ENCODE measurements at places on chromosomes 3 and 15.

GRCh38 chr3:123781138-123781537 lies 103.0 kb downstream of the MYLK start:
- no peaks in the 10 kb centered on the region for H3K27me3 ChIP-seq
- no peaks in the 10 kb centered on the region for H3K36me3 ChIP-seq
- H3K4me3 ChIP-seq: no peak overlapping the region
- H3K27ac ChIP-seq: no peak overlapping the region

- no peaks in the 10 kb centered on the region for H3K36me3 ChIP-seq
- H3K27ac ChIP-seq: no peak overlapping the region
- no peak overlapping the region for H3K4me3 ChIP-seq
- H3K4me1 ChIP-seq: no peaks in the 10 kb centered on the region
Observed at GRCh38 chr15:50365570-50365969, 10.6 kb upstream of the GABPB1 start.

DNA sequence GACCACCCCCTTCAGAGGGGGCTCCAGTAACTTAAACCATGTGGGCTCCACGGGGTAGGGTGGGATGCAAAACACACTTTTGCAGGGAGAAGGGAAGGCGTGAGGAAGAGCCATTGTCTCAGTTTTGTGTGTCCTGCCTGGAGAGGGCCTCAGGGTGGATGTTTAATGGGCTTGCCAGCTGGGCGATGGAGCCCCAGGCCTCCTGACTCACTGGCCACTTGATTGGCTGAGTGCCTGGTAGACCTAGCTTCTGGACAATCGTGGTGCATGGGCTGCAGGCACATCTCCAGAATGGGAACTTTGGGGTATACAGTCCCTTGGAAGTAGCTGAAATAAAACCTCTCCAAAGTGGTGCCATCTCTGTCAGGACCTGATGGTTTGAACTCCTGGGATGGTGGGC lies 118.3 kb upstream of the MRPS22 start:
- no peaks in the 10 kb centered on the region for H3K36me3 ChIP-seq
- no peak overlapping the region for H3K27ac ChIP-seq
- no peaks in the 10 kb centered on the region for H3K27me3 ChIP-seq

GRCh38 chr15:51302480-51302879 lies 35.9 kb downstream of the CYP19A1 start:
- no peaks in the 10 kb centered on the region for H3K36me3 ChIP-seq
- no peak overlapping the region for H3K4me3 ChIP-seq
- H3K4me1 ChIP-seq: peaks cover 5% of the 10 kb centered on the region
- H3K27ac ChIP-seq: no peak overlapping the region

DNA sequence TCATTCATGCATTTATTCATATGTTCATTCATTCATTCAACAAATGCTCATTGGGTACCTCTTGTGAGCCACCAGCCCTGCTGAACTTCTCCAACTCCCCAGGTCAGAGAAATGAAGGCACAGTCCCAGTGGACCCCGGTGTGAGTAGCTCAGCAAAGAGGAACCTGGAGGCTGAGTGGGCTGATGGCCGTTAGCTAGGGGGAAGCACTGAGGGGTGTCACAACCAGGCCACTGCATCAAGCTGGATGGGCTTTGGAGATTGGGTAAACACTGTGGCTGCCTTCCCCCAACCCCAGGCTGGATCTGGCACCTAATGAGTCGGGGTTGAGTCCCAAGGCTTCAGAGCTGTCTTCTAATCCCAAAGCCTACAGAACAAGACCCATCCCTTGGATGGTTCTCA lies 12.1 kb upstream of the ALAS1 start:
- H3K27me3 ChIP-seq: no peaks in the 10 kb centered on the region
- peaks cover 45% of the 10 kb centered on the region for H3K4me1 ChIP-seq
- DNase-seq: no peak
- H3K27ac ChIP-seq: no peak overlapping the region

DNA sequence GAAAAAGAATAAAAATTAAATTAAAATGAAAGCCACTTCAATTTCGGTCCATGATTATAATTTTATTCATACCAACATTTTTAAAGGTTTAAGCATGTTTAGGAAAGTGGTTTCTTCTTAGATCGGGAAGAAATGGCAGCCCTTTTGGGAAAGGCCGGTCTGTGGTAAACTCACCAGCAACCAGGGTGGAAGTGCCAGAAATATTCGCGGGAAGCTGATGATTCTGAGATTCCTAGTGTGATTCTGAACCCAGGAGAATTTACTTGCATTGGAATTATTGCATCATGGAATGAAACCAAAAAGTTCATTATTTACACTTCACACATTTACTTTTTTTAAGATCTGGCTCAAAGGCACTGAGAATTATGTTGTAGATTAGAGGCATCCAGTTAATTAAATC lies 97.2 kb upstream of the CCNL1 start:
- no peak overlapping the region for H3K27ac ChIP-seq
- DNase-seq: no peak
- H3K4me1 ChIP-seq: no peaks in the 10 kb centered on the region
- no peak overlapping the region for H3K4me3 ChIP-seq
- H3K27me3 ChIP-seq: no peaks in the 10 kb centered on the region

DNA sequence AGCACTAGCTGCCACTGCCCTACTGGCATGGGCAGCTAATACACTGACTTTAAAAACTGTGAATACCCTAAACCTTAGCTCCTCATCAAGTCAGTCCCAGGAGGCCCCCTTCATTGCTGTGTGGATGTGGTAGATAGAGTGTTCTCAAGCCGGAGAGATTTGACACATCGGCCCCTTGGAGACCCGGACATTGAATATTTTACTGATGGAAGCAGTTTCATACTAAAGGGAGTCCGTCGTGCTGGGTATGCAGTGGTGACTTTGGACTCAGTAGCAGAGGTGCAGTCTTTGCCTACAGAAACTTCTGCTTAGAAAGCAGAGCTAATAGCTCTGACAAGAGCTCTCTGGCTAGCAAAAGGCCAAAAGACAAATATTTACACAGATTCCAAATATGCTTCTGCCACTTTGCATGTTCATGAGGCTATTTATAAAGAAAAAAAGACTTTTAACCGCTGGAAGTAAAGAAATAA lies 17.5 kb downstream of the CCR4 start:
- H3K27ac ChIP-seq: no peak overlapping the region
- H3K27me3 ChIP-seq: no peaks in the 10 kb centered on the region
- no peak for DNase-seq
- no peaks in the 10 kb centered on the region for H3K4me1 ChIP-seq
- H3K4me3 ChIP-seq: no peak overlapping the region
- H3K36me3 ChIP-seq: no peaks in the 10 kb centered on the region

DNA sequence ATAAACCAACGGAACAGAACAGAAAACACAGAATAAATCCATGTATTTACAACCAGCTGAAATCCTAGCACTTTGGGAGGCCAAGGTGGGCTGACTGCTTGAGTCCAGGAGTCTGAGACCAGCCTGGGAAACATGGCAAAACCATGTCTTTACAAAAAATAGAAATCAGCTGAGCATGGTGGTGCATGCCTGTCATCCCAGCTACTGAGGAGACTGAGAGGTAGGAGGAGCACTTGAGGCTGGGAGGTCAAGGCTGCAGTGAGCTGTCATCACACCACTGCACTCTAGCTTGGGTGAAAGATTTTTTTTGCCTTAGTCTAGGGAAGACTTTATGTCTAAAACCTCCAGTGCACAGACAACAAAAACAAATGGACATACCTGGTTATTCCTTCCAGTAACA lies 120.7 kb downstream of the STT3B start:
- no peak overlapping the region for H3K4me3 ChIP-seq
- DNase-seq: no peak
- no peak overlapping the region for H3K27ac ChIP-seq
- no peaks in the 10 kb centered on the region for H3K4me1 ChIP-seq

DNA sequence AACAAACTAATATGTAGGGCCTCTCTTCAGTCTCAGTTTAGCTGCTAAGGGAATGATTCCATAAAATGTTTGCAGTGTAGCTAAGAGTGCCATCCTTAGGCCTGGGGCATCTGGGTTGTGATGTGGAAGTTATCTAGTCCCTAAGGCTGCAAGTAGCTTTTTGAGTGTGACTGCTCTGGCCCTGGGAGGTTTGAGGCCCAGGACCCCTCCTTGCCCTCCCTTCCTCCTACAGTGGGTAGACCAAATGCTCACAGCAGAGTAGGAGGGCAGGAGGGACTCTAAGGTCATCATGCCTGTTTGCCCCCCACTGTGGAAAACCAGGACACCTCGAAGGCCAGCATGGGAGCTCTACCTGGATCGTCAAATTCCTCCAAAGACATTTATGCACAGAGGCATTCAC lies 115.0 kb downstream of the EPHB1 start:
- H3K27me3 ChIP-seq: no peaks in the 10 kb centered on the region
- H3K36me3 ChIP-seq: no peaks in the 10 kb centered on the region
- no peak overlapping the region for H3K4me3 ChIP-seq
- no peak for DNase-seq
- H3K27ac ChIP-seq: no peak overlapping the region
- H3K4me1 ChIP-seq: no peaks in the 10 kb centered on the region

DNA sequence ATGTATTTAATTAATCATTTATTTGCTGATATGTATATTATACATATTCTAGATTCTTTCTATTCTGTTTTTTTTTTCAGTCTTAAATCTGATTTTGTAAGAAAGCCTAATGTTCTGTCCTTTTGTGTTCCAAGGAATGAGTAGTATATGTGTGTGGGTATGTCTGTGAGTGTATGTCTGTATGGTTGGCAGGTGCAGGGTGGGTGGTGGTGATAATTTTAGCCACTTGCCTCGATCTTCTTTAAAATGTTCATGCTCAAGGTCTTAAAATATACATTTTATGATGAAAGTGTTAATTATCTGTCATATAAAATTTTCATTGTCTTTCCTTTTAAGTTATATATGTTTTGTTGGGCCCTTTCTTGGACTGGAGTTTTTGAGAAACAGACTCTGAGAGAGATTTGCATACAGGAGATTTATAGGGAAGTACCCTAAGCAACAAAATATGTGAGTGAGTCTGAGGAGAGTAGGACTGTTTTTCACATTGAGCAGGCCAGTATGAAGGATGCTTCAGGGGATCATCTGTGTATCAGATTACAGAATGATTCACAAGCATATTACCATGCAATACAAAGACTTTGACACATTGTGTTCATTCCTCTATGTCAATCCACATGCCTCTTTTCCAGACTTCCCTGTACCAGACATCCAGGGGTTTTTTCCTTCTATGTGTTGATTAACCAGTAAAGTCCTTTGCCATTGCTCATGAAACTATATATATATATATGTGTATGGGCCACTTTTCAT lies 211.0 kb upstream of the DPPA4 start:
- H3K27ac ChIP-seq: no peak overlapping the region
- H3K36me3 ChIP-seq: no peaks in the 10 kb centered on the region
- no peak for DNase-seq
- no peak overlapping the region for H3K4me3 ChIP-seq

DNA sequence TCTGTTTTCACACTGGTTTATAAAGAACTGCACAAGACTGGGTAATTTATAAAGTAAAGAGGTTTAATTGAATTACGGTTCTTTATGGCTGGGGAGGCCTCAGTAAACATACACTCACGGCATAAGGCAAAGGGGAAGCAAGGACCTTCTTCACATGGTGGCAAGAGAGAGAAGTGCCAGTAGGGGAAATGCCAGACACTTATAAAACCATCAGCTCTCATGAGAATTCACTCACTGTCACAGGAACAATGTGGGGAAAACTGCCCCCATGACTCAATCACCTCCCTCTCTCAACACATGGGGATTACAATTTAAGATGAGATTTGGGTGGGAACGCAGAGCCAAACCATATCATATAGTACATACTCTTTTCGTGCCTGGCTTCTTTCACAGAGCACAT lies 42.4 kb downstream of the MAP2K1 start:
- no peak overlapping the region for H3K27ac ChIP-seq
- H3K4me1 ChIP-seq: no peaks in the 10 kb centered on the region

GRCh38 chr15:68508485-68509189 lies 70.2 kb upstream of the CORO2B start:
- no peaks in the 10 kb centered on the region for H3K4me1 ChIP-seq
- no peaks in the 10 kb centered on the region for H3K27me3 ChIP-seq
- no peaks in the 10 kb centered on the region for H3K36me3 ChIP-seq
- no peak overlapping the region for H3K27ac ChIP-seq
- H3K4me3 ChIP-seq: no peak overlapping the region

GRCh38 chr3:169138849-169139420 lies 524.6 kb downstream of the MECOM start:
- no peaks in the 10 kb centered on the region for H3K4me1 ChIP-seq
- no peaks in the 10 kb centered on the region for H3K36me3 ChIP-seq
- H3K27ac ChIP-seq: no peak overlapping the region
- no peak overlapping the region for H3K4me3 ChIP-seq
- no peaks in the 10 kb centered on the region for H3K27me3 ChIP-seq
- no peak for DNase-seq

DNA sequence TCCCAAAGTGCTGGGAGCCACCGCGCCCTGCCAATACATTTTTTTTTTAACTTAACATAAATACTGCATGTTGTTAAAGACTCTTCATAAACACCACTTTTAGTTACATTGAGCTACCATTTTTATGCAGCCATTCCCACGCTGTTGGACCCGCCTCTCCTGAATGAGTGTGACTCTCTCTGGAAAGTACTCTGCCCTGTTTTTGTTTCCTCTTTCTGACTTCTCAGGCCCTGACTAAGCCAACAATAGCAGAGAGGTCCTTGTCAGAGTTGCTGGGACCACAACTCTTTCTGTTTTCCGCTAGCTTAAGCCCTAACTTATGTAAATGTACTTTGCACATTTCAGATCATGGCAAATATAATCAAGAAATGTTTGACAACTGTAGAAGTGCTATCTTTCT lies 35.2 kb downstream of the PARP15 start:
- no peaks in the 10 kb centered on the region for H3K36me3 ChIP-seq
- H3K27me3 ChIP-seq: no peaks in the 10 kb centered on the region
- no peak overlapping the region for H3K4me3 ChIP-seq
- no peaks in the 10 kb centered on the region for H3K4me1 ChIP-seq

- H3K36me3 ChIP-seq: no peaks in the 10 kb centered on the region
- no peaks in the 10 kb centered on the region for H3K27me3 ChIP-seq
- no peak for DNase-seq
- H3K27ac ChIP-seq: no peak overlapping the region
- H3K4me3 ChIP-seq: no peak overlapping the region
Observed at GRCh38 chr3:82561784-82562183, 800.3 kb upstream of the GBE1 start.

DNA sequence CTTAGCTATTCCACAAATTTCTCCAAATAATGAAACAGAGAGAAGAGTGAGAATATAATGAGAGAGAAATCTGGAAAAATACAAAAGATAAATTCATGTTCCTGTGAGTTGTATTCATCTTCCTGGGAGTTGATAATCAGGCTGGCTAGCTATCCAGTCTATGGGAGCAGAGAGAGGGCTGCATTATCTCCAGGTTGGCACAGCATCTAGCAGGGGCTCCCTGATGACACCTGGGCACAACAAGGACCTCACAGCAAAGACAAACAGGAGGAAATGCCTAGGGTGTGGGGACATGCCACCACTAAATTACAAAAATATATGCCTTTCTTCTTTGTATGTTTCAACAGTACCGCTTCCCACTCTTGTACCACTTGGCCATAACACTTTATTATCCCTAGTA lies 1.9 kb downstream of the EHD4 start:
- H3K27ac ChIP-seq: no peak overlapping the region
- H3K36me3 ChIP-seq: no peaks in the 10 kb centered on the region
- no peak for DNase-seq
- H3K4me3 ChIP-seq: no peak overlapping the region
- no peaks in the 10 kb centered on the region for H3K27me3 ChIP-seq

- no peak for DNase-seq
- H3K27me3 ChIP-seq: no peaks in the 10 kb centered on the region
- H3K36me3 ChIP-seq: no peaks in the 10 kb centered on the region
- no peaks in the 10 kb centered on the region for H3K4me1 ChIP-seq
- no peak overlapping the region for H3K4me3 ChIP-seq
Observed at GRCh38 chr3:157746391-157746790, 243.2 kb upstream of the VEPH1 start.
